HFFc6 (cell line): ENCODE measurements at places on chromosomes 12 and 14. TPM values are rescaled to one million over a fixed set of nuclear protein-coding genes. Genes with fewer than 3 reads are reported as not detected.
A peak's percentile ranks its signal among the peaks of the same experiment; 100 is the strongest.

EPYC gene
- total RNA-seq, result not detected in 3 replicates

ASIC1 gene
- total RNA-seq, result 1.5 to 1.8 TPM (median 1.6 TPM) in 3 replicates

DNA sequence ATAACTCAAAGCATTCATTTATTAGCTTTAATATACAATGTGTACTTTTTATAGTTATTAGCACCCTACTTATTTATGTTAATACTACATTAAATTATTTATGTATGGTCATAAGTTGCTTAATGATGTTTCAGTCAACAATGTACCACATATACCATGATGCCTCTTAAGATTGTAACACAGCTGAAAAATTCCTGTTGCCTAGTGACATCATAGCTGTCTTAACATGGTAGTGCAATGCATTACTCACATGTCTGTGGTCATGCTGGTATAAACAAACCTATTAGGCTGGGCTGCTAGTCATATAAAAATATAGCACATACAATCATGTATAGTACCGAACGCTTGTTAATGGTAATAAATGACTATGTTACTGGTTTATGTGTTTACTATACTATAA is 120.4 kb downstream of the ANO6 start:
- peak; percentile 92 for DNase-seq

DNA sequence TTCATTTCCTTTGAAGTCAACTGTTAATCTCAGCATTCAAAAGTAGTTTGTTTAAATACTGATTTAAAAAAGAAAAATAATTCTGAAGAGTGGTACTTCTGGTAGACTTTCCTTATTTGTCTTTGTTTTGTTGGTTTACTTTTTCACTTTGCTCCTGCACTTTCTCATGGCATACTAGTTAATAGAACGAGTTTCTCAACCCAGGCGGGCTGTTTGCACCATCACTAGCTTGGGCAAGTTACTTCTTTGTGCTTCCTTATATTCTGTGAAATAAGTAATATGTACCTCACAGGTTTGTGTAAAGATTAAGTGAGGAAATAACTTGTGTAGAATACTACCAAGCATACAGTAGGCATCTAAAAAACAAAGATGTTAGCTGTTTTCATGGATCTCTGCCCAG is 45.5 kb downstream of the SLC38A6 start:
- DNase-seq, result no peak

DNA sequence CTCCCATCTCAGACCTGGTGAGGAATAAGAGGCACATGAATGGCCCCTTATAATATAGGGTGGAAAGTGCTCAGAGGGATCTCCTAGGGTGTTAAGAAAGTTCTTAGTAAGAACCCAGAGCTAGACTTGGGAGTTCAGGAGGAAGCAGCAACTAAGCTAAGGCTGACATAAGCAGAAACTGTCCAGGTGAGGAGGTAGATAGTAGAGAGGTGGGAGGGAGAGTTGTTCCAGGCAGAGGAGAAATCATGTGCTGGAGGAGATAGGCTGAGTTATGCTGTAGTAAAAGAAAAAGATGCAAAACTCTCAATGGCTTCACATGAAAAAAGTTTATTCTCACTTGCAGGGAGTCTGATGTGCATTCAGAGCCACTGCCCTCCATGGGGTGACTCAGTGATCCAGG is 50.7 kb downstream of the FOS start:
- DNase-seq, result no peak
